ENCODE measurements at places on chromosomes 1 and 21.

- no peak for DNase-seq
Observed at GRCh38 chr1:100538913-100539835, 1.2 kb downstream of the GPR88 start.

DNA sequence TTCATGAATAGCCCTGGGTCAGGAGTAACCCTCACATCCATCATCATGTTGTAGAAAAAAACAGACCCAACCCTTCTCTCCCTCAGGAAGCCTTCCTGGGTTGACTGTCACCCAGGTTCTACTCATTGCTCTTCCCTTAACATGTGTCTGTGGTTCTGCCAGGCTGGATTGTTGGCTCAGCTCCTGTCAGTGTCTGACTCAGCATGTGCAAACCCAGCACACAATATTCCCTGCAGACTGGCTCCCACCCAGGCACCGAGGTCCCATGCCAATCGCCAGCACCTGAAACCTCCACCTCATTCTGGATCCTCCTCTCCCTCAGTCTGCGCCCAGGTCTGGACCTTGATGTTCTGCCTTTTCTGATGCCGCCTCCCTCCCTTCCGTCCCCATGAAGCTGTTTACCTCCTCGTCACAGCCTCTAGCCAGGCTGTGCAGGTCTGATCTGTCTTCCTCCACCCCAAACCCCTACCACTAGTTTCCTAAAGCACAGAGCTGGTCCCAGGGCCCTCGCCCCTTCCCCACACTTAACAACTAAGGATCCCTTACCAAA lies 4.3 kb upstream of the S100A8 start:
- no peak for DNase-seq

- no peak for DNase-seq
Observed at GRCh38 chr1:65213271-65214023, 65.4 kb downstream of the AK4 start.

DNA sequence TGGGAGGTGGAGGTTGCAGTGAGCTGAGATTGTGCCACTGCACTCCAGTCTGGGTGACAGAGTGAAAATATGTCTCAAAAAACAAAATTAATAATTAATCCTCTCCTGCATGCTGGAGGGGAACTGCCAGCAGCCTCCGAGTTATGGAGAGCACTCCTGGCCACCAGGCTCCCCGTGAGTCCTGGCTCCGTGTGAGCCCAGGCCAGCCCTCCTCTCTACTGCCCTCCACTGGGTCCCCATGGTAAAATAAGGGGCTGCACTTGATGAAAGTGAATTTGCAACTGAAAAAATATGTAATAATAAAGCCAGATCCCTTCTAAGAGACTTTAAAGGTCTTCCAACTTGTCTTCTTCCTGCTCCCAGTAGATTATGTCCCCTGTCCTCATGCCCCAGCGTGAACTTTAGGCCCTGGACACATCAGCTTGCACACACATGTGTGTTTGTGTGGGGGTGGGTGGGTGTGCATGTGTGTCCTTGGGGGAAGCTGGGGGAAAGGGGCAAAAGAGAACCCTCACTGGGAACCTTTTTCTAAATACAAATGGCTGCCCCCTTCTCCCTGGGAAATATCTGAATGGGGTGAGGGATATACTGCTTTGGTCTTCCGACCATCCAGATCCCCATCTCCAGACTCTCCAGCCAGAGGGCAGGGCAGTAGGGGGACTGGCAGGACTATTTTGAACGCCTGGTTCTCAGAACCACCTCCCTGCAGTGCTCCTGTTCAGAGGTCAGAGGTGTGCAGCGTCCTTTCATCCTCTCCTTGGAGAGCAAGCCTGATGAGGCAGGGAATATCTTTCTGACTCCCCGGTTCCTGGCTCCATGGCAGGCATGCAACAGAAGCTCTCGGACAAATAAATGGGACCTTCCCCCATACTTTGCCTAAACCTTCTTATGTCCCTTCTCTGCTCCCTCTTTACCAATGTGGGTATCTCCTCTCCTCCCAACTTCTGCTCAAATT lies 26.2 kb downstream of the NEK2 start:
- no peak for DNase-seq

DNA sequence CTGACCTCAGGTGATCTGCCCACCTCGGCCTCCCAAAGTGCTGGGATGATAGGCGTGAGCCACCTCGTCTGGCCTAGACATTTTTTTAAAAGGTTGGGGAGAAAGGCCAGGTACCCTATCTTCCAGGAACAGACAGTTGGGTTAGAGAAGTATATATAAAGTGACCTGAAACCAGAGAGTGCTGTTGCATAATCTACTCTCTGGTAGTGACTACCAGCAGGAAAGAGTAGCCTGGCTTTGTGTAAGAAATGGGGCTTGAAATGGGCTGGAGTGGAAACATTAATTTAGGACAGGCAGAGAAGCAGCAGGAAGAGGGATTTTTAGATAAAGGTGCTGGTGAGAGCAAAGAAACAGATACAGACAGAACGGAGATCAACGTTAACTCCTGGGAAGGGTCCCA lies 125.8 kb upstream of the HOOK1 start:
- DNase-seq, result no peak

DNA sequence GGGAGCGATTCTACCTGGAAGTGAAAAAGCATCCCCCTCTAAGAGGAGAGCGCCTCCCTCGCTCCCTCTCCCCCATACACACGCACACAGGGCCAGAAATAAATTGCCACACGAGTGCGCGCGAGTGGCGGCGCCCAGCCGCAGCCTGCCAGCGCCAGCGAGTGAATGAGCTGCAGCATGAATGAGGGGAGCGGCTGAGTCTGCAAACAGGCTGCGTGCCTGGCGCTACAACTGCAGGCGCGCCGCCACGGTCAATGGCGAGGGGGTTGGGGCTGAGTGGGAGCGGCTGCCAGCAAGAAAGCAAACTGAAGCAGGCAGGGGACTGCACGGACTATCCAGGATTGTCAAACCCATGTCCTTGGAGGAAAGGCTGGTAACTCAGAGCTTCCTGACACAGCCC lies 2.2 kb downstream of the CAMK1G start:
- no peak for DNase-seq

DNA sequence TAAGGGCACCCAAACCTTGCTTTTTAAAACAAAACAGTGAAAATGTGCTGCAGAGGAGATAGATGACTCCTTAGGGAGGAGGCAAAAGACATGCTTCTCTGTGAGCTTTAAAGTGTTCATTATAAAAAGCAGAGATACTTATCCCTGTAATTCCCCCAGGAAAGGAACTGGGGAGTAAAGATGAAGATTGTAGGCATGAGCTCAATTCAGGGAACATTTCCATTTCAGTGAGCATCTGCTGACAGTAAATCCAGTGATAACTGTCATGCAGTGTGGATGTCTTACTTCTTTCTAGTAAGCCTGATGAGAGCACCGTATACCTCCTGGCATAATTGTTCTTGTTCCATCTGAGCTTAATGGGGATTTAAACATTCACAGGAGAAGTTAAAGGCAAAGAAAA lies 1296.5 kb downstream of the MRPL39 start:
- no peak for DNase-seq

- no peak for DNase-seq
Observed at GRCh38 chr1:20149601-20150325, 10.6 kb downstream of the PLA2G2F start.

GRCh38 chr1:210866532-210866931 lies 267.4 kb downstream of the KCNH1 start:
- no peak for DNase-seq
